ENCODE measurements at places on chromosomes 6 and 20.

- no peak for DNase-seq
Measured at GRCh38 chr6:70680396-70680795, 12.7 kb downstream of the SMAP1 start.

- DNase-seq: no peak
Measured at GRCh38 chr20:24739746-24740145, 209.3 kb upstream of the CST7 start.

GRCh38 chr6:125789576-125790357 lies 993 bp upstream of the NCOA7 start:
- DNase-seq: peak; percentile 62

- no peak for DNase-seq
Measured at GRCh38 chr20:52035977-52036376, 155.6 kb downstream of the ZFP64 start.

DNA sequence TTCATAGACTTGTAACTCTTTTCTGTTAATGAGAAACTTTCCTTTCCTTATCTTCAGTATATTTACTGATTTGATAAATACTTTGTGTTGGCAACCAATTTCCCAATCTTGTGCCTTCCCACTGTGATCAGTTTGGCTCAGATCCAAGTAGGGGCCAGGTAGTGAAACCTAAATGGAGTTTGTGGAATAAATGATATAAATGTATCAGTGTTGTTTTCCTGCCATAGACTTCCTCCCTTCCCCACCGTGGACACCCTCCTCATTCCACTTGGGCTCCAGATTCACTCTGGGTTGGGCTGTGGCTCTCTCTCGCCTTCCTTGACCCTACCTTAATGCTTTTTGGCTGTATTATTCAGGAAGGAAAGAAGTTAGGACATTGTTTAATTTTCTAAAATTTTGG lies 1.3 kb downstream of the ZKSCAN3 start:
- DNase-seq: no peak

DNA sequence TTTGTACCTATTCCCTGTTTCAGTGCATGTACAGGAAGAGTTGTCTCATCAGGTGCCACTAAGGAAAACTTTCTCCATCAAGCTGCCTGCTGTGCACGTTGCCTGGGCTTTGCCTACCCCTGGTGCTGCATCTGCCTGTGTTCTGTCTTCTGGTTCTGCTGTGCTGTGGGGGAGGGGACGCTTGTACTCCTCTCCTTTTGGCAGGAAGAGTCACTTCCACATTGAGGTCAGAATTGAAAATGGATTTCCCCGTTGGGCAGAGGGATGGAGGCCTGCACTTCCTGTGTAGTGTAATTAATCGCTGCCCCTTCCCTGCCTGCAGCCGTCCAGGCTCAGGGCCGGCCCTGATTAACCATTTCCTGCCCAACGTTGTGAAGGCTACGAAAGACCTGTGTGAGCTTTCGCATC lies 153.3 kb downstream of the SCML4 start:
- peak; percentile 33 for DNase-seq

DNA sequence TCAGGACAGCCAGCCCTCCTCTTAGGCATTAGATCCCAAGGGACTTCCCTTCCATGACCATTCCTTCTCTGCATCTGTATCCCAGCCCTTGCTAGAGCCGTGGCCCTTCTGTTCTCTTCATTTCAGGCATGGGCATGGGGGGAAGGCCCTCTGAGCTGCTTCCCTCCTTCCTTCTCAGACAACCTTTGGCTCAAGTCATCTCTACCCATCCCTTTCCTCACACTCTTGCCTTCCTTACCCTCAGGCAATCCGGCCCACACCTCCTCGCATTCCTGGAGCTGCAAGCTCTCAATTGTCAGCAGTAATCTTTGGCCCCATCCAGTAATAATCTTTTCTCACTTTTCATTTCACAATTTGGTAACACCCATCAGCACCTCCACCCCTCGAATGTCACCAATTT lies 426.9 kb upstream of the JARID2 start:
- DNase-seq: no peak

DNA sequence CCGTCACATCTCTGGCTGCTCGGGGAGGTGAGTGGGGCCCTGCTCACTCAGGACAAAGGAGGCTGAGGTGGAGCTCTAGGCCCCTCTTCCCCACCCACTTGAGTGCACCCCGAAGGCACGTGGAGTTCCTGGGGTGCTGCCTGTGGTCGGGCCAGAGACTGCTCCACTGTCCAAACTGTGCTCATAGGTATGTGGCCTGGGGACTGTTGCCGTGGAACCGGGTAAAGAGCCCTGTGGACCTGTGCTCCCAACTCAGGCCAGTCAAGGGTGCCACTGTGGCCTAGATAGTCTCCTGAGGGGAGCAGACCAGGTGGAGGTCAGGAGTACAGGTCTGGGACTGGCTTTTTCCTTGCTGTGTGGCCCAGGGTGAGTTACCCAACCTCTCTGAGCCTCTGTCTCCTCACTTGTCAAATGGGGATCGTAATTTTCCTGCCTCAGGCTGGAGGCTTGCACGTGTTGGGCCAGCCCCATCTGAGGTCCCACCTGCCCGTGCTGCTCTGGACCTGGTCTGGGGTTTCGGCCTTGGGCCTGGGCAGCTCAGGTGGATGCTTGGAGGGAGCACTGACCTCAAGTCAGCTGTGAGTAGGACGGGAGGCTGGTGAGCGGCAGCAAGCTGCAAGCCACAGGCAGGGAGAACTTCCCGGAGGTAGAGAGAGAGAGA lies 12.4 kb upstream of the NPBWR2 start:
- DNase-seq: peak; percentile 14

GRCh38 chr6:29563435-29563965 lies 4.0 kb upstream of the UBD start:
- DNase-seq: no peak

GRCh38 chr6:105210932-105211531 lies 31.2 kb upstream of the POPDC3 start:
- DNase-seq: no peak

- peak; percentile 41 for DNase-seq
Measured at GRCh38 chr20:32527447-32528055, 57.6 kb downstream of the NOL4L start.

- DNase-seq: no peak
Measured at GRCh38 chr6:40287296-40287850, 299.8 kb downstream of the LRFN2 start.

DNA sequence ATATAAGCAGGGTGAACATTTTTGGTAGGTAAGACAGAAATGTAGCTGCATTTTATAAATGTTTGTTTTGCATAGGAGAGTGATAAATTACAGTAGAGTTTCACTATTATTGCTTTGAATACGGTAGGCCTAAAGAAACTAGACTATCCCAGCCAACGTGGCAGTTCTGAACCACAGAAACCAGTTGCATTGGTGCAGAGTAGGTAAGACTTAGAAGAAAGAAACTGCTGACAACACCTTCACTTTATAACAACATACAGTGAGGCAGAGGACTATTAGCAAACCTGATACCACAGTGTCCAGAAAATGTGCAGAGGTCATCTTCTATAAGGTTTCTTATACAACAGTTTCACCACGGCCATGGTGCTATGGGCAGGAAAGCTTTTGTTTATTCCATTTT lies 566.1 kb downstream of the KIF16B start:
- no peak for DNase-seq

- peak; percentile 53 for DNase-seq
Measured at GRCh38 chr6:16183187-16183664, 54.3 kb downstream of the MYLIP start.

- DNase-seq: no peak
Measured at GRCh38 chr6:152416652-152417051, 220.5 kb downstream of the SYNE1 start.

- no peak for DNase-seq
Measured at GRCh38 chr20:10094566-10095173, 59.9 kb downstream of the ANKEF1 start.

- DNase-seq: no peak
Measured at GRCh38 chr20:58008413-58008812, 220.0 kb downstream of the ANKRD60 start.

GRCh38 chr6:44738601-44739146 lies 351.2 kb downstream of the CDC5L start:
- peak; percentile 21 for DNase-seq
